ENCODE measurements at places on chromosomes 3 and 15.

DNA sequence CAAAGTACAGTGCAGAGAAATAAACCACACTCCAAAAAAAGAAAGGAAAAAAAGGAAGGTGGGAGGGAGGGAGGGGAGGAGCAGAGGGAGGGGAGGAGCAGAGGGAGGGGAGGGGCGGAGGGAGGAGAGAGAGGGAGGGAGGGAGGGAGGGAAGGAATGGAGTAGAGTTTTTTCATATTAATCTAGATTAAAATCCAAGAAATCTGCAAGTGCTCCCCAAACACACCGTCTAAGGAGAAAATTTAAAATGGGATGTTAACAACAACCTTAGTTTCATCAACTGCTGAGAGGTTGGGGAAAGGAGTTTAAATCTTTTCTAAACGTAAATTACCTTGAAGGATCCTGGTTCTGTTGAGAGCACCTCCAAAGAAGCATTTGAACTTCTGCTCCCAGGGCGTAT, 6.6 kb downstream of the FSIP1 start:
- no peak for DNase-seq

GRCh38 chr3:17025594-17026139, 140.9 kb downstream of the PLCL2 start:
- DNase-seq: no peak

- no peak for DNase-seq
Observed at GRCh38 chr3:156902916-156903315, 76.8 kb downstream of the LEKR1 start.

DNA sequence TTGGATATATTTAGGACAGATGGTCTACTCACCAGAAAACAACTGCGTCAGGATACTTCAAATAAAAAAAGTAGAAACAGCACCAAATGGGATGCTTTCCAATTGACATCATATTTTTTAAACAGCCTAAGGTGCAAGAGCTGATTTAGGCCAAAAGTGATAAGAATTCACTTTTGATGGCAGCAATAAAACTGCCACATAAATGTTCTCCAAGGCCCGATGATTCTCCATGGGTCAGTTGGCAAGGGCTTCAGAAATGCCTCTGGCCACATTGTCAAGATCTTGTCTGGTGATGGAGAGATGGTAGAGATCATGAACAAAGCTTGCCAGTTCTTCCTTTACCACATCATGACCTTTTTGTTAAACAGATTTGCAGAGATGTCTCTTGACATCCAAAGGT, 38.9 kb downstream of the LDHAL6B start:
- DNase-seq: no peak

- DNase-seq: peak; percentile 39
Observed at GRCh38 chr3:37510755-37511154, 336.4 kb upstream of the LRRFIP2 start.

DNA sequence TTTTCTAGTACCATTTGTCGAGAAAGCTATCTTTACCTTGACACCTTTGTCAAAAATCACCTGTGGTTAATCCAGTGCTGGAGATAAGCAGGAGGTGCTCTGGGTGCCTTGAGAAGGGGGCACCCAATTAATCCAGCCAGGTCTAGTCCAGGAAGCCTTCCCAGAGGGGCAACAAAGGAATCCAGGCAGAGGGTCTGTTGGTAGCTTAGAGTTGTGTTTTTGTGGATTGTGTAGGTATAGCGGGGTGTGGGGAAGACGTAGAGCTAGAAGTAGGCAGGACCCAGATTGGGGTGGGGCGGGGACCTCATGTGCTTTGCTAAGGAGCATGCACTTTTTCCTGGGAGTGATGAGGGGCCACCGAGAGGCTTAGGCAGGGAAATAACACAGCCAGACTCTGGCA, 6.0 kb upstream of the PIGZ start:
- no peak for DNase-seq

- DNase-seq: no peak
Observed at GRCh38 chr15:85718271-85718971, 76.3 kb downstream of the KLHL25 start.

DNA sequence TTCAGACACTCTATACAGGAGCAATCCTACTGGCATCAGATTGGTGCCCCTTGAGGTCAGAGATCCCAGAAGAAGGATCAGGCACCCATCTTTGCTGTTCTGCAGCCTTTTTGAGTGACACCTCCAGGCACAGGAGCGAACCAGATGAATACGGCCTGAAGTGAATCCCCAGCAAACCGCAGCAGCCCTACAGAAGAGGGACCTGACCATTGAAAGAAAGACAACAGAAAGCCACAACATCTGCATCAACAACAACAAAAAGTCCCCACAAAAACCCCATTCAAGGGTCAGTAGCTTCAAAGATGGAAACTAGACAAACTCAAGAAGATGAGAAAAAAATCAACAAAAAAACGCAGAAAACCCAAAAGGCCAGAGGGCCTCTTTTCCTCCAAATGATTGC, 130.4 kb downstream of the PPM1L start:
- DNase-seq: no peak

DNA sequence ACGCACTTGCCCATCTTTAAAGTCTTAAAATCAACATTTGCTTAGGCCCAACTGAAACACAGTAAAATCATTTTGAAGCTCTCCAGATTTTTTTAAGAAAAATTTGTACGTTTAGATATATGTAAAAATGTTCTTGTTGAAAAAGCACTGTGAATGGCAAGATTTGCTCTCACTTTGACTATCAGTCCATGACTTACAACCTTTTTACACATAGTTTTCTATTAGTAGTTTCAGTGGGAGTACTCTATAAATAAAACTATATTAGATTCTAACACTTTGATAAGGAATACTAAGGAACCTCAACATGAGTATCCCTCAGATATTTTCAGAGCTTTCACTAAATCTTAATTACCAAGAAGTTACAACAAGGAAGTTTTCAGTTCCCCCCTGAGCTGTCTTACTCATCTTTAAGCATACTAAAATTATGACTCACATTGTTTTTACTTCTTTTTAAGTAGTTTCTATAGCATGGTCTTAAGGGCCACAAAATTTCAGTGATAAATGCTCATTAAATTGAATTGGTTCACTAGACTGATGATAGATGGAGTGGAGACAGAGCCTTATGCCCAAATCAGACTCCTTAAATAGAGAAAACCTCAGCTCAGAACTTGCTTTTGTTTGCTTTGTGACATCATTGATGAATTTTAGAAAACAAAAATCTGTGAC, 31.6 kb upstream of the RAP2B start:
- DNase-seq: peak; percentile 55

GRCh38 chr15:82108489-82109078, 62.8 kb upstream of the MEX3B start:
- peak; percentile 11 for DNase-seq

DNA sequence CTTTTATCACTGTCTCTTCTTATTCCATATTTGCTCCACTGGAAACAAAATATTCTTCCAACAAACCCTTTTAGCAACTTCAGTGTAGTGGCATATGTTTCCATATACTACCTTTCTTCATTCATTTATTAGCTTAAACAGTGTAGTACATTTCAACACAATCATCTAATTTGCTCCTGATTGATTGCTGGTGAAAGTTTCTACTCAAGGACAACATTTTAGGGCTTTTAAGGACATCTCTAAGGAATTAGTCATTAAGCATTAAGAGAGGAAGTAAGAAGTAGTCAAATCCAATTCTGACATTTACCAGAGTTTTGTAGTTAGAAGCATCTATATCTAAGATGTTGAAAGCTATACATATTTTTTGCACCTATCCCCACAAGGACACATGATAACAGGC, 55.8 kb downstream of the RSRC1 start:
- DNase-seq: no peak

GRCh38 chr3:127803619-127804018, 18.7 kb downstream of the MGLL start:
- no peak for DNase-seq

DNA sequence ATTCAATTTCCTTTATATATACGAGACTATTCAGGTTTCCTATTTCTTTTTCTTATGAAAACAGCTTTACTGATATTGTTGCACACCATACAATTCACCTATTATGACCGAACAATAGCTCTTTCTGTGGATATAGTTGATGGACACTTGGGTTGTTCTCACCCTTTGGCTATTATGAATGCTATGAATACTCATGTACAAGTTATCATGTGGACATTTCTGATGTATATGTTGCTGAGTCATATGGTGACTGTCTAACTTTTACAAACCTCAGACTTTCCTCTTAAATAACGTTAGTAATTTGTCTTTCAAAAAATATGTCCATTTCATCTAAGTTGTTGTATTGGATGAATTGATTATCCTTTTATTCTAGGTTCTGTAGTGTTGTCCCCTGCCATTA, 15.7 kb upstream of the USF3 start:
- no peak for DNase-seq

DNA sequence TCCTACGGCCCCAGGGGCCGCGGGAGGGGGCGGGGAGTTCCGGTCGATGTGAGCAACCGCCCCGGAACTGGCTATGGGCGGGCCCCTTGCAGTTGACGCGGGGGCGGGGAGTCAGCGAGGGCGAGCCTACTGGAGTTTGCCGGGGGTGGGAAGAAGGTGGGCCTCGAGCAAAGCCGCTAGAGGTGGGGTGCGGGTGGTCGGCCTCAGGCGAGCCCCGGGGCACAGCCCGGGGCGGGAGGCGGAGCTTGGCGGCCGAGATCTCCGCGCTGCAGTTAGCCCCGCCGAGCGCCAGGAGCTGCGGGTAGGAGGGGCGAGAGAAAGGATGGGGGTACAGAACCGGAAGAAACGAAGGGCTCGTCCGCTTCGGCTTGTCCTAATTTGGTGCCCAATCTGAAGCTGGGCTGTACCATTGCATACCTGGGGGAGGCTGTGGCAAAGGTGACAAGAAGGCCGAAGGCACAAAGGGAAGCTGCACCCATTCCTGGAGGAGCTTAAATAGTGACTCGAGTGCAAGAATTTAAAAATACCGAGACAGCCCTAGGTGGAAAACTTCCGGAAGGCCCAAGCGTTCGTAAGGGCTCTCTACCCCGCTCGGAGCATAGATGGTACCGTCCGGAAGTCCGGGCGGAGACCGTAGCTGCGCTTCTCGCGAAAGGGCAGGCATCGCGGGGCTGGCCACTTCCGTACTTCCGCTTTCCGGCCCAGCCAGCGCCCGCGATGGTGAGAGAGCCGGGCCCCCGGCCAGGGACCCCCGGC, at the start of the genes ARPC4 and TADA3:
ARPC4 (plus strand) TSS at position 678 of the 756 bp plus-strand sequence; CDS start at position 718, 40 bp downstream.
TADA3 (minus strand) TSS at position 69 of the 756 bp plus-strand sequence. CDS start 1,007 bp downstream, outside the sequence.
- peak; percentile 95 for DNase-seq

GRCh38 chr3:189530822-189531221, 100.4 kb upstream of the TP63 start:
- DNase-seq: no peak

GRCh38 chr3:156803952-156804741, 22.0 kb upstream of the LEKR1 start:
- DNase-seq: no peak

GRCh38 chr3:5806192-5806591, 618.7 kb downstream of the EDEM1 start:
- DNase-seq: no peak

DNA sequence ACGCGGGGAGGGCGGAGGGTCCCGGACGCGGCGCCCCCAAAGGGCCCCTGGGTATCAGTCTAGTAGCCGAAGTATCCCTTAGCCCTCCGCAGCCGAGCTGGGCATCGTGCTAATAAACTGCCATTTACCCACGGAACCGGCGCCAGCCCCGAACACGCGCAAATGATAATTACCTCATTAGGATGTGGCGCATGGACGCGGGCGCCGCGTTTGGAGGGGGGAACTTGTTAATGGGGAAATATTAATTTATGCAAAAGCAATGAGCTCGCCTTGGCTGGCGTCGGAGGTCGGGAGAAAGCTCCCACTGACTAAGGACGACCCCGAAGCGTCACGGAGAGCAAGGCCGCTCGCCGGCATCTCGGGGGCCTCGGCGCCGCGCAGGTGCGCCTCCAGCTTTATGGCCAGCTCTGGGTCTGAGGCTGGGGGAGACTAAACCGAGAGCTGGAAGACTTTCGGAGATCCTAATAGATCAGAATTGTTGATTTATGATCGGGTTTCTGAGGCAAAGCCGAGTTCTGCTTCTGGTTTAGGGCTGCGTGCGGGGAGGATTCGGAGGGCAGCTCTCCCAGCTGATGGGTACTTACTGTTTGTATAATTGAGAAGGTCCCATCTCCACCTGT, 474 bp upstream of the FEZF2 start:
- DNase-seq: no peak

GRCh38 chr15:67613708-67614107, 71.2 kb downstream of the MAP2K5 start:
- no peak for DNase-seq

- peak; percentile 6 for DNase-seq
Observed at GRCh38 chr3:189040656-189041335, 131.0 kb upstream of the TPRG1 start.

DNA sequence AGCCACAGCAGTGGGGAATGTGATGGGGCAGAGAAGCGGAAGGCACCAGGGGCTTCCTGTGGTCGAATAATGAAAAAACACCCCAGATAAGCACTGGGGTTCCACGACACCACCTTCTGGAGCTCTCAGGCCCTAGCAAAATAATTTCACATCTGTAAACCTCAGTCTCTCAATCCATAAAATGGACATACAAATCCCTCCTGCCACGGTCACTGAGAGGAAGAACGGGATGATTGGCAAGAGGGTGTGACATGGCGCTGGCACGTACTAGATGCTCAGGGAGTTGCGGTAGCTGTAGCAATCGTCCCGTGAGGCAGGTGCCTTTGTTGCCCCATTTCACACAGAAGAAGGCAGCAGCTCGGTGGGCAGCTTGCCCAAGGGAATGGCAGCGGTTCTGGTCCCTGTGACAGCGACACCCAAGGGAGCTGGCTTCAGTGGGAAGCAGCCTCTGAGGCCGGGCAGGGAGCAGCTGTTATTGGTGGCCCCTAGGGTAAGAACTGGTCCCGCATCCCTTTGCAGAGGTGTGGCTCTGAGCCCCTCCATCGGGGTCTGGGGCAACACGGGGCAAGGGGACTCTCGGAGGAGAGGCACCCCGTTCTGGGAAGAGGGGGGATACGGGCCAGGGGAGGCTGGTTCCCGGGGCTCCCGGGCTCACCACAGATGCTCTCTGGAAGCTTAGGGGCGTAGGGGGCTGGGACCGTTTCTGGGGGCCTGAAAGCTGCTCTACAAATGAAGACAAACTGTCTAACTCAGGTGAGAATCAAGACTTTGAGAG, 114.0 kb upstream of the ALDH1A3 start:
- no peak for DNase-seq

- DNase-seq: peak; percentile 93
Observed at GRCh38 chr15:93179072-93179471, 90.1 kb upstream of the RGMA start.

DNA sequence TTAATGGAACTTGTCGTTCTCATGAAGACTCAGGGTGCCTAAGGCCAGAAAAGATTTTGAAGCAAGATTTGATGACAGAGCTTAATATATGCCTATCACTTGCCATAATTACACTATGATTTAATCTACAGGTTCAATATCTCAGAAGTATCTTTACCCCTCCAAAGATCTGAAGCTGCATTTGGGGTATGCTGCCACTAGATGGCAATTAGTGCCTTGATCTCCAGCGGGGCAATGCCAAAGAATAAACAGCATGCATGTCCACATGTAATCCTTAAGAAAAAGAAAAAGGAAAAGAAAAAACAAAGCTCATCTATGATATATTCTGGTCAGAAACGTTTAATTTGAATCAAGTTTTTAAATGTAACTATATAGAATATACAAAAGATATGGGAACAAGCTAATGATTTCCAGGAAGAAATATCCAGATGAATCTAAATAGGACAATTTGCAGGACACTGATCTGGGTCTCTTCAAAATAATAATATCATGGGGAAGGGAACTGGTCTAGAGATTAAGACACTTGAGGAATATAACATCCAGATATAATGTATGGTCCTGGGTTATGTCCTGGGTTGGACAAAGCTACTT, 55.0 kb upstream of the SOX14 start:
- DNase-seq: no peak

All from CD14-positive monocyte (primary cell).